Hair follicular keratinocyte (primary cell): ENCODE measurements at places on chromosomes 5 and 9. TPM values are rescaled to one million over a fixed set of nuclear protein-coding genes. Genes with fewer than 3 reads are reported as not detected.

The TRIM52 gene
- total RNA-seq = 1.0 and 2.3 TPM in 2 replicates

The FAM240B gene
- total RNA-seq = not detected in 2 replicates

The IGFBPL1 gene
- not detected in 2 replicates for total RNA-seq

The THBS4 gene
- 1.7 and 2.3 TPM in 2 replicates for total RNA-seq

The RNF183 gene
- total RNA-seq = not detected in 2 replicates

The STC2 gene
- total RNA-seq = 63.4 and 110 TPM in 2 replicates
